ENCODE measurements at places on chromosomes 1 and 21.

DNA sequence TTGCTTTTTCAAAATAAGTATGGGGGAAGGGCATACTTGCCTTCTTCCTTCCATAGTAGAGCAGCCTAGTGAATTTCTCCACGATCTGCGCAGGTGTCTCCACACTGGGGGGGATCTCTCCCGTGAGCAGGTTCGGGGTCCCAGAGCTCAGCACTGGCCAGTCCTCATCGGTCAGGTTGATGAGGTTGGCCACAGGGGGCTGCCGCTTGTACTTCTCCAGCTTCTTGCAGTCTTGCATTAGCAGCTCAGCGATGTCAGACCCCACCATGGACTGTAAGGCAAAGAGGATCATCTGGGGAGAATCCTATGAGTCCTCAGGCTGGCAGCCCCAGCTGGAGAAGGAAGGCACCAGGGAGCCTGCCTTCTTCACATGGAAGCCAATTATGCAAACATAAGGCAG, 11.8 kb downstream of the SEC16B start:
- DNase-seq = no peak

GRCh38 chr1:58895559-58896145, 111.8 kb upstream of the JUN start:
- DNase-seq = no peak

GRCh38 chr1:228082214-228082917, at the start of gene ARF1:
ARF1 (plus strand) TSS chr1:228082708; CDS start chr1:228097115, 14,407 bp downstream.
- DNase-seq = peak; percentile 94

- DNase-seq = peak; percentile 55
Observed at GRCh38 chr21:26169061-26169610, 1.4 kb downstream of the APP start.

DNA sequence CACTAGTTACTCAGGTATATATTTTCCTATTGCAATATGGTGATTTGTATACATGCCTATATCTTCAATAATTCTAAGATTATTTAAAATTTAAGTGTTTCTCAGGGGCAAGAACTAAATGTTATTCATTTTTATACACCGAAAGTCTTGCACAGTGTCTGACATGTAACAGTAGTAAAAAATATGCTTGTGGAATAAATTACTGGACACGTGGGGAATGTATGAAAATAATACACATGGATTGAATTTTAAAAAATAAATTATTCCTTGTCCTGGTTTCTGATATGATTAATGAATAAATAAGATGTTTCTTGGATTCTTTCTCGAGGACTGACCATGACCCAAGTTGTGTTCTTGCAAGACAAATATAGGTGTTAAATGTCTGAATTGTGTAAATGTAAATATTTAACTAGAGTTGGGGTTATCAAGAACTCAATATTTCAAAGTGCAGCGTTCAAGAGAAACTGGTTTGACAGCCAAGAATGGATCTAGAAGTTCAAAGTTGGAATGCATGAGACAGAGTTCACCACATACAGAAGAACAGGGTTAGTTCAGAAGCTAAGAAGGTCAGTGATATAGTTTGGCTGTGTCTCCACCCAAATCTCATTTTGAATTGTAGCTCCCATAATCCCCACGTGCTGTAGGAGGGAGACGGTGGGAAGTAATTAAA, 142.1 kb upstream of the SPAG17 start:
- DNase-seq = no peak

GRCh38 chr1:17513131-17513530, 26.4 kb upstream of the ARHGEF10L start:
- no peak for DNase-seq

DNA sequence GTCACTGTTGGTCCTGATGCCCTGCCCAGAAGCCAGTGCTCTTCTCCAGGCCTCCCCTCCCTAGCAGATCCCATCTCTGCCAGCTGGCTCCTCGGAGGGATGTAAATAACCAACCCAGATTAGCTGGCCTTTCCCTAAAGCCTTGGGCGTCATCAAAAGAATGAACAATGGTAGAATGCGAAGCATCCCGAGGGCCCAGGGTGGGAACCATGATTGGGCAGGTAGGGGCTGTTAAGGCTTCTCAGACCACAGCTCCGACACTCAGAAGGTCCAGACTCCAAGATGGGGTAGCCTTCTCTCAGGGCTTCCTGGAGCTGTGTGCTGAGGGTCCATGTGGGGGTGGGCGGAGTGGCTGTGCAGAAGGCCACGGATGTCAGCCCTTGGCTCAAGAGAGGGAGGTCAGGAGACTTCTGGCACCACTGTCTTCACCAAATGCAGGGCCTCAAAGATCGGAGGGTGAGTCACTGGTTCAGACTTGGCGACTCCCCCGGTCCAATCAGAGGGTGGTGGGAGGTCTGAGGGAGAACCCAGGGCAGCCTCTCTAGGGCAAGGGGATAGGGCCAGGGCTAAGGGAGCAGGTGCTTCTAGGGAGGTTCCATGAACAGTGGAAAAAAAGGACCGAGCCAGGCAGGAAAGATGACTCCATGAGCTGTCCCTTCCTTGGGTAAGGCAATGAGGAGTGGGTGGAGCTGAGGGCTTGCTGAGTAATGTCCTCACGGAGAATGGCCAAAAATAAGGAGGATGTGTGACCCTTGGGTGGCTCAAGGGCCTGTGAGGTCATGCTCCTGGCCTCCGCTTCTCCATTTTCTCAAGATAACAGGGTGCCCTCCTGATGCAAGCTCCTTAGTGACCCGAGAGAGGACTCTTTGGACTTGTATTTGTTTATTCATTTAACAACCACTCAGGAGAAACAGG, 58.4 kb upstream of the EPS8L3 start:
- no peak for DNase-seq

All from CD4-positive, alpha-beta T cell treated with Interleukin-10 for 1 hour (primary cell).